ENCODE measurements at places on chromosomes 4 and X. TPM values are rescaled to one million over a fixed set of nuclear protein-coding genes. Genes with fewer than 3 reads are reported as not detected.

The ADGRL3 gene
- total RNA-seq, result 0.13 TPM

The FGF2 gene
- total RNA-seq, result 7.0 TPM

The ASMT gene
- not detected for total RNA-seq

The ARSJ gene
- total RNA-seq, result 15.4 TPM

The NAT8L gene
- under 0.01 TPM for total RNA-seq

GRCh38 chr4:166622425-166622977 is 611.8 kb downstream of the SPOCK3 start:
- no peak for DNase-seq

GRCh38 chr4:24928708-24929107 is 15.9 kb upstream of the CCDC149 start:
- DNase-seq, result no peak

DNA sequence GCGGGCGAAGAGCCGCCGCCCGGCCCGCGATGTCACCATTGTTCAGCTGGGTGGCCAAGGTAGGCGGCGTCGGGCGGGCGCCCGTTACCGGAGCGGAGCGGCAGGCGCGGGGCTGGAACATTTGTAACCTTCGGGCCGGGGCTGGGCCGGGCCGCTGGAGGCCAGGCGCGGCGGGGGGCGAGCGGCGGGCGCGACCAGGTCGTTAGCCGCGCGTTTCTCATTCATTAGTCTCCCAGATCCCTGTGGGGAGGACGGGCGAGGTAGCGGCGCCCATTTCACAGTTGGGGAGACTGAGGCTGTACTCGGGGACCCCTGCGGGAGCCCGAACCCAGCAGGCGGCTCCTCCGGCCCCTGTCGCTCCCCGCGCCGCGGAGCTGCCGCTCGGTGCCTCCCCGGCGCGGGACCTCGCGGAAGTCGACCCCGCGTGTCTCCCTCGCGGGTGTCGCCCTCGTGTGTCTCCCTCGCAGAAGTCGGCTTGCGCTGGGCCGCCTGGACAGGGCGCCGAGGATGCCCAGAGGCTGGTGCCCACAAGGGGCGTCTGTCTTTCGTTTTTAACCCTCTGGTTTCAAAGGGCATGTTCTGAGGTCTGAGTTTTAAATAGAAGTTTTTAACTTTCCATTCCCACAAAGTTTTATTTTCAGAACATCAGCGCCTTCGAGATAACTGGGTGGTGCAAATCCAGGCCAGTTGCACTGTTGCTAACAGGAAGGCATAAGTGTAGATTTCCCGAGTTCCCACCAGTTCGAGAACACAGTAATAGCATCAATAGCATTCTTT is 17.5 kb downstream of the PTTG2 start:
- DNase-seq, result peak; percentile 72

DNA sequence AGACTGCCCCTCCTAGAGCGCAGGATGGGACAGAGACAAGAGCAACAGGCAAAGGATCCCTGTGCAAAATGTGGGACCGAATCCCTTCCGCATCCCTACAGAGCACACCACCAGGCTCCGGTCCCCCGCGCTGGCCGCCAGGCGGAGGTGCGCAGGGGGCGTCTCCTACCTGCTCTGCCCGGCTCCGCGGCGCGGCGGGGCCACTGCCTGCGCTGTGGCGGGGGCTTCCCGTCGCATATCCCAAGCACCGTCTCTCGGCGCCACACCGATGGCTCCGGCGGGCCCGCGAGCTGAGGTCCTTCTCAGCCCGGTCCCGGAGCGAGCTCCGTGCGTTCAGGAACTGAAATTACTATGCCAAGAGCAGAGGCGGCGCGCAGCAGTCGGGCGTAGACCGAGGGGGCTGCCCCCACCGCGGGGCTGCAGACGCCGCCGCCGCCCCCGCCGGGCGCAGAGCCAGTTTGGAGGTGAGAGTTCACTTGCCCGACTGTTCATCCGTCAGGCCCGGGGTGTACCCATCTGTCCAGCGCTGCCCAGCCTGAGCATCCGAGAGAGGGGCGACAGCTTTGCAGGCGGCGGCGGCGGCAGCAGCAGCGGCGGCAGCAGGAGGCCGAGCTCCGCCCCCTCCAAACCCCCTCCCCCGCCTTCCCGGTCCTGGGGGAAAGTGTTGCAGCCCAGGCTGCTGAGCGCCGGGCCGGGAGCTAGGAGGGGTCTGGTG is at the start of gene GPRIN3:
Gene GPRIN3 (minus strand): TSS at position 355 of the 715 bp plus-strand sequence. CDS start 57,690 bp downstream, outside the sequence.
- DNase-seq, result no peak

DNA sequence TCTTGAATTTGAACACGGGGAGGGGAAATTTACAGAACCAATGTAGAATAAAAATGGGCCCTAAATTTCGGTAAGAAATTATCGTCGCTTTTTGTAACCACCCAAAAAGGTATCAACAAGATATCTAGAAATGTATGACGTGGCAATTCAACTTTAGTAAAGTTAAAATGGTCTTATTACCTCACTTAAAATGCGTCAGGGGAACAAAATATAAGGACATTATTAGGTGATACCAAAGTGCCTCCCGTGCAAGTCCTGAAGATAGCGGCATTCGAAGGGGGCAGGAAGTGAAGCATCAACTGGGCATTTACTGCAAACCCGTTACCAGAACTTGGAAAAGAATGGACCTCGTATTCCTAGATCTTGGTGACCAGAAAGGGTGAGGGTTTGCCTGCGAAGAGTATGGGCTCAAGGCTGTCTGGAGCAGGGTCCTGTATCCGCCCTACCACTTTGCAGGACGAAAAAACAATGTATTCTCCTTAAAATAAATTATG is 980 bp downstream of the AP1S2 start:
- no peak for DNase-seq

GRCh38 chr4:156660465-156660864 is 311.1 kb downstream of the PDGFC start:
- DNase-seq, result no peak

DNA sequence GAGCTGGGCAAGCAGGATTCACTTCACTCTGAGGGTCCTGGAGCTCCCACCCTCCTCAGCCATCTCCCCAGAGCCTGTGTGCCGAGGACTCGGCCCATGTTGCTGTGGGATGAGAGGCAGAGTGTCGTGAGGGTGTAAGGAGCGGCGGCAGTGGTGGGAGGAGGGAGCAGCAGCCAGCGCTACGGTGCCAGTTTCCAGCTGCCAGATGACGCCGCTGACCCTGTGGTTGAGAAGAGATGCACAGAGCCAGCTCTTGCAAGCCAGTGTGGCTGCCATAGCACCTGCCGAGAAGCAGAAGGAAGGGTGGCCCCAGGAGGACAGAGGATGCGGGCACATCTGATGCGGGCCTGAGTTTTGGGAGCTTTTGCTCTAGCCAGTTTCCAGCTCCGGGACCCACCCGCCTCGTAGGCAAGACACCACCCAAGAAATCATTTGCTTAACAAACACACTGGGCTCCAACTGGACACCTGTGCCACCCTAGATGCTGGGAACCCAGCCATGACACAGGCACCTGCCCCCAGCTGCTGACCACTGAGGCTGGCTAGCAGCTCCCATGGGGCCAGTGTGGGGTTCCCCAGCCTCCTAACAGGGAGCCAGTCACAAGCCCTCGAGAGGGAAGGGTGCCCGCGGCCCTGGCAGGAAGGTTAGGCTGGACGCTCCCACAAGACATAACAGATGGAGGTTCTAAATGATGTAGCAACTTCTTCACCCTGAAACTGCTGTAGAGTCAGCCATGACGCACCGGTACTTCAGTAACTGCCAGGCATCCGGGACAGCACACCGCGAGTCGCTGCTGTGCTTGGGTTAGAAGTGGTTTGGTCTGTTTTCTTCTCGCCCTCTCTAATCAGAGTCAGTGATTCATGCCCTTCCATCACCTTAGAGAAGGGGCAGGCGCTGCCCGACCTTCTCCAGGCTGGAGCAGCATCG is 8.9 kb downstream of the MSANTD1 start:
- DNase-seq, result no peak
